ENCODE measurements at places on chromosomes 5 and 9.

- DNase-seq: no peak
Observed at GRCh38 chr9:89629081-89629976, 24.5 kb downstream of the GADD45G start.

GRCh38 chr5:35309365-35310130 lies 79.3 kb upstream of the PRLR start:
- no peak for DNase-seq

DNA sequence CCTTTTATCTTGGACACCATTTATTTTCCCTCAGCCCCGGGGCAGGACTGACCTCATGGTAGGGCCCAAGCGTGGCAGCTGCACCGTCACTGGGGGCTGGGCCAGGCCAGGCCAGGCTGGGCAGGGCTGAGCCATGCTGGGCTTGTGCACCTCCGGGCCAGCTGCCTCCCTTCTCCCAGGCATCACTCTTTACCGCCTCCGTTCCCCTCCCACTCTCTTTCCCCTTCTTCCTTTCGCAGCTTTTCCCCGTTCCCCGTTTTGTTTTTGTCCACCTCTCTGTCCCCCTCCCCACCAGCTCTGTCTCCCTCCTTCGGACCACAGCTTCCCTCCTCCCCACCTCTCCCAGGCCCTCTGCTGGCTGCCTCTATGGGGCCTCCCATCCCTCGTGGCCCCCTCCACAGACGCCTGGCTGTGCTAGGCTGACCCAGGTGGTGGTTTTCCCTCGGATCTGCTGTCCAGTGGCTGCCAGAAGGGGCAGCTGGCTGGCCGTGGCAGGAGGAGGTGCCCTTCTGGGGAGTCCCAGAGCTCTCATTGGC lies 17.9 kb downstream of the FGF18 start:
- no peak for DNase-seq

DNA sequence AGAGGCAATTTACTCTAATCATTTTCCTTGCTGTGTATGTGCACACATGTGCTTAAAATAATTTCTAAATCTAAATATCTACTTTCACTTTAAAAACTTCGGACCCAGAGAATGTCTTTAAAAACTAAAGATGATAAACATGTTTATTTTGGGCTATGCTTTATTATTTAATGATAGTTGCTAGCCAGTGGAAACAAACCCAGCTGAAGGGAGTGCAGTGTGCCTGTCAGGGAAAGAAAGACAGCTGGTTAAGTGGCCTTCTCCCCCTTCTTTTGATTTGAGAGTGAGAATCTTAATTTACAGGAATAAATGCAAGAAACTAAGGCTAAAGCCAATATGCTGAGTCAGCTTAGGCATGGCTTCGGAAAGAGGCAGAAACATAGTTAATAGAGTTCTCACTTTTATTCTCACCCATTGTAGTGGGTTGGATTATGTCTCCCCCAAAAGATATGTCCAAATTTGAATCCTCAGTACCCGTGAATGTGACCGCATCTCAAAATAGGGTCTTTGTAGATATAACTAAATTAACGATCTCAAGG lies 111.4 kb downstream of the DCP2 start:
- no peak for DNase-seq

- DNase-seq: no peak
Observed at GRCh38 chr5:44769200-44769876, 39.4 kb upstream of the MRPS30 start.

DNA sequence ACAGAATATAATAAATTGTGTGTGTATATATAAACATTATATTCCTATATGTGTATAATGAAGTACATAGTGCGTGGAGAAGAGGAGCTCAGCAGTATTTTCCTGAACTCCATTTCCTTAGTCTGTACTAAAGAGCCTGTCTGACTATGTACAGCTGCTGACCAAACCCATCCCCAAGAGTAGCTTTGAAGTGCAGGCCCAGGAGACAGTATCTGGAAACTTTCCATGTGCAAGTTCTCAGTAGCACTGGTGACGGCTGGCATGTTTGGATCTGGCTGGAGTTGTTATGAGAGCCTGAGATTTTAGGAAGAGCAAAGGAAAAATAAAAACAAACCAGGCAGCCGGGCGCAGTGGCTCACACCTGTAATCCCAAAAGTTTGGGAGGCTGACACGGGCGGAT lies 244.2 kb downstream of the RFK start:
- DNase-seq: no peak

GRCh38 chr9:133032171-133032570 lies 1.4 kb downstream of the GTF3C5 start:
- no peak for DNase-seq

- DNase-seq: no peak
Observed at GRCh38 chr5:123157791-123158581, 68.9 kb downstream of the PRDM6 start.

DNA sequence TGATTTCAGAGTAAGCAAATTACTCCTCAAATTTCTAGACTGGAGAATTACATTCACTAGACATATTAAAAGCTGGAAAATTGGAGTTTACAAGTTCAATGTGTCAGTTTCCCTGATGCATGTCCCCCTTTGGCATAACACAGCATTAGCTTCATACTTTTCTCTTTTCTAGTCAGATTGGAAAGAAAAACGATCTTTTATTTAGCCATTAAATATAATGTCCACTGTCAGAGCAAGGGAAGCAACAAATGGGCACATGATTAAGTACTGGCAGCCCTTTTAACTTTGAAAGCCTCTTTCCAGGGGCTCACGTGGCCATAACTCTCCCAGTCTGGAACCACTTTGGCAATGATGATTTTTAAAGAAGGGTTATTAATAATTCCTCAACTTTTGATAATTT lies 203.3 kb downstream of the KCNN2 start:
- DNase-seq: no peak

DNA sequence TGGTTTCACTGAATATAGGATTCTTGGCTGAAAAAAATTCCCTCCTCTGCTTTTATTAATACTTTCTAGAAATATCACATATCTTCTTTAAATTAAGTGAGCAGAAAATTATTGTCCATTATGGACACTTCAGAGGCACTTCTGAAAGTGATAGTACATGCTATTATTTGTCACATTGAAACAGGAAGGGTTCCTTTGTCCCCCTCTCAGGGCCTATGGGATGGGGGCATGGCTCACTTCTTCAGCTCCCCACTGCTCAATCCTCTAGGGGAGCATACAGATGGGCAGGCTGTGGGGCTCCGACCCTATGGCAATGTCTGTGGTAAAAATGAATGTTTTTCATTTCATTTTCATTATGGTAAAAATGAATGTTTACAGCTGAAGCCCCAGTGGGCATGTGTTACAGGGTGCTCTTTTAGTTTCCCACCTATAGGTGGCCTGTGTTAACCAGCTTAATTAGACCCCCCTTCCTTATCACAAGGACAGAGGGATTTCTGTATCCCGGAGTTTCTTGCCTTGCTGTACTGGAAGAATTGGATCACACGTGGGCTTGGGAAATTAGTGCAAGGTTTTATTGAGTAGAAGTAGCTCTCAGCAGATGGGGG lies 1225.2 kb downstream of the PTPRD start:
- DNase-seq: no peak

GRCh38 chr9:126371007-126371870 lies 44.6 kb downstream of the MVB12B start:
- no peak for DNase-seq

- no peak for DNase-seq
Observed at GRCh38 chr9:73210886-73211666, 59.4 kb downstream of the ANXA1 start.

DNA sequence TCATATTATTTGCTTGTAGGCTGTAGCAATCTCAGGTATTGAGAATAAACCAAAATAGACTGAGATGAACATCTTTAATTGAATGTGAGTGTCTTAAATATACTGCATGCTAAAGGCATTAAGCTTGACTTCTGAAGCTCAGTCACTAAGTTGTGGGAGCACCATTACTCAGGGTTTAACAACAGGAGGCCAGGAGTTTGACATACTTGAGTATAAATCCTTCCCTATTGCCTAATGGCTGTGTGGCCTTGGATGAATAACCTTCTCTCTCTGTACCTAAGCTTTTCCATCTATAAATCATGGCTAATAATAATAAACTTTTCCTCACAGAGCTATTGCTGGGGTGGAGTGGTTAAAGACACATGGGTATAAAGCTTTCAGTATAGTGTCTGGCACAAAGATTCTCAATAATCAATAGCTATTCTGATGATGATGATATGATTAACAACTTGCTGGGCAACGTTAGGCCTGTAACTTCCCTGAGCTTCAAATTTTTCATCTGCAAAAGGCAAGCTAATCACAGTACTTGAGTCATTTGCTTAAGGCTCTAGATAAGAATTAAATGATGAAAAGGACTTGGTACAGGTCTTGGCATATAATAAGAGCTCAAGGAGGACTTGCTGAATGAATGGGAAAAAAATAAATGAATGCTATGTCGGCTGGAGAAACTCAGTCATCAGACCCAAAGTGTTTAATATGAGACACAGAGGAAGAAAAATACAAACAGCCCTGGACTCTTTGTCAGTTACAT lies 174.0 kb upstream of the IL12B start:
- no peak for DNase-seq

DNA sequence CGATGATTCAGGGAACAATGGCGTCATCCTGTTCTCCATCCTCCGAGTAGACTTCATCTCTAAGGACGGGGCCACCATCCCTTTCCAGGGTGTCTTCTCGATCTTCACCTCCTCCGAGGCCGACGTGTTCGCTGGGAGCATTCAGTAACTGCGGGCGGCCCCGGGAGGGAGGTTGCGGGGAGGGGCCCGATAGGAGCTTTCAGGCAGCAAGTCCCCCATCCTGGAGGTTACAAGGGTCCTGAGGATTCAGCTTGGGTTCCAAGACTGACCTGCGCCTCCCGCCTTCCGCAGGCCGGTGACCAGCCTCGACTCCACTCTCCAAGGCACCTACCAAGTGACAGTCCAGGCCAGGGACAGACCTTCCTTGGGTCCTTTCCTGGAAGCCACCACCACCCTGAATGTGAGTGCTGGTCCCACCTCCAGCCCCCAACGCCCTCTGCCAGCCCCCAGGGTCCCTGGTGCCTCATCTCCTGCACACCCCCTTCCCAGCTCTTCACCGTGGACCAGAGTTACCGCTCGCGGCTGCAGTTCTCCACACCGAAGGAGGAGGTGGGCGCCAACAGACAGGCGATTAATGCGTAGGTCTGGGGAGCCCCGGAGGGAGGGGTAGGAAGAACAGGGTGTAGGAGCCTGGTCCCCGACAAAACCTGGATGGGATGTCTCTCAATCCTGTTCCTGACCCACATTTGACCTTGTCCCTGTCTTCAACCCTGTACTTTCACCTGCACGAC lies 20.8 kb downstream of the GPRIN1 start:
- DNase-seq: no peak

DNA sequence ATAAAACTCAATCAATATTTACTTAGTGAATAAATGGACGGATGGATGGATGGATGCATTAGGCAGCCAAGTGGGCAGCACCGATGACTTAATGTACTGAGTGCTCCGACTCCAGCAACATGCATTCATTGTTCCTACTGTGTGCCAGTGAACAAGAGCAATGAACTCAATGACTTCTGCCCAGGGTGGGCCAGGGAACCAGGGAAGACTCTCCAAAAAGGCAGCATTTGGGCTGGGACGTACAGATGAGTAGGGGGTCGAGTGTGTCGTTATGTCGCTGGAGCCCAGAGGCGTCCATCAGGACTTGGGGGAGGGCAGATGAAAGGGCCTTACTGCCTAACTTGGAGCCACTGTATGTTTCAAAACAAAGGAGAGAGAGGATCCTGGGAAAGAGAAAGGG lies 126.4 kb downstream of the KCNIP1 start:
- no peak for DNase-seq

GRCh38 chr5:76679231-76679630 lies 36.7 kb upstream of the F2R start:
- DNase-seq: no peak

DNA sequence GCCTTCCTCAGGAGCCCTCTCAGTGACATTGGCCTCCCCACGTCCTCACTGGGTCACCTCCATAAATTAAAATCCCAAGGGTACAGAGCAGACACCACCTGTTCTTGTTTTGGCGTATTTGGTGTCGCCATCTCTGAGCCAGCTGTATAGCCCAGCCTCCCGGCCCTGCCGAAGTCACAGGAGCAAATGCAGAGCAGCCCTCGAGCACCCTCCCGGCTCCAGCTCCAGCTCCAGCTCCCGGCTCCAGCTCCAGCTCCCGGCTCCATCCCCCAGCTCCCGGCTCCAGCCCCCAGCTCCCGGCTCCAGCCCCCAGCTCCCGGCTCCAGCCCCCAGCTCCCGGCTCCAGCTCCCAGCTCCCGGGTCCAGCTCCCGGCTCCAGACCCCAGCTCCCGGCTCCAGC lies 74.3 kb downstream of the ZNF354C start:
- DNase-seq: no peak

GRCh38 chr5:35158204-35158603 lies 72.1 kb downstream of the PRLR start:
- DNase-seq: no peak

GRCh38 chr5:71633255-71634155 lies 46.4 kb downstream of the MCCC2 start:
- DNase-seq: no peak

DNA sequence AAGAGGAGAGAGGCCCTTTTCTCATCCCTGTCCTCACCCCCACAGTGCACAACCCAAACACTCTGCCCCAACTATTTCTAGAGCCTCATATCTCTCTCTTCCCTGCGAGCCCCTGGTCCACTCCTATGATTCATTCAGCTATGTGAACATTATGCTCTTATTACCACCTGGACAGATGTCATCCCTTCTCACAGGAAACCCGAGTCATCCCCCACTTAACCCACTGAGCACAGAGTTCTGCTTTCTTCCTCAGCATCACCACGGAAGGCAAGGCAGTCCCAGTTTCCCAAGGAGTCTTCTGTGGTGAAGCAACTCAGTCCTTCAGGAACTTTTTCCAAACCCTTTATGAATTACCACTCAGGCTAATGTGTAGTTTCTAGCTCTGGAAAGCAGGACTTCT lies 1.3 kb downstream of the DNAI1 start:
- DNase-seq: no peak

- DNase-seq: no peak
Observed at GRCh38 chr9:137795156-137795666, 82.4 kb upstream of the CACNA1B start.

DNA sequence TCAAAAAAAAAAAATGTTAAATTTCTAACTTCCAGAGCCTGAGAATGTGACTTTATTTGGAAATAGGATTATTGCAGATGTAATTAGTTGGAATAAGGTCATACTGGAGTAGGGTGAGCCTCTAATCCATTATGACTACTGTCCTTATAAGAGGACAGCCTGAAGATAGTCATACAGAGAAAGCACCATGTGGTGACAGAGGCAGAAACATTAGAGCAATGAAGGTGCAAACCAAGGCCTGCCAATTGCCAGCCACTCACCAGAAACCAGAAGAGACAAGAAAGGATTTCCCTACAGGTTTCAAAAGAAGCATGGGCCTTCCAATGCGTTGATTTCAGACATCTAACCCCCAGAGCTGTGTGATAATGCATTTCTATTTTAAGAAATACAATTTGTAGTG lies 659.2 kb upstream of the CHD1 start:
- DNase-seq: no peak

DNA sequence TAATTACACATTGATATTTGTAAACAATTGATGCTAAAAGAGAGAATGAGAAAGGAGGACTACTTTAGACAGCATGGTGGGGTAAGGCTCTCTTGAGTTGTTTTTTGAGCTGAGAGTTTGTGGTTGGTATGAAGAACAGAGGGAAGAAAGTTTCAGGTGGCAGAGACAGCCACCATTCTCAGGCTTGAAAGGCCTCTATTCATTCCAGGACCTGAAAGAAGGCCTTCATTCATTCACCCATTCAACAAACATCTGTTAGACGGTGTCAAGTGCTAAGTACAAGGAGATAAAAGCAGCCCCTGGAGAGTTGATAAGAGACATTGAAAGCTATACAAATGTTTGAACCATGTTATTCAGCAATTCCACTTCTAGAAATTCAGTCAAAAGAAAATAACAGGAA lies 21.7 kb upstream of the ADAM19 start:
- no peak for DNase-seq

- no peak for DNase-seq
Observed at GRCh38 chr5:60352992-60353599, 346.9 kb downstream of the DEPDC1B start.
